Suprapubic skin (tissue), 4 donors: ENCODE measurements at places on chromosomes 3 and 15.

DNA sequence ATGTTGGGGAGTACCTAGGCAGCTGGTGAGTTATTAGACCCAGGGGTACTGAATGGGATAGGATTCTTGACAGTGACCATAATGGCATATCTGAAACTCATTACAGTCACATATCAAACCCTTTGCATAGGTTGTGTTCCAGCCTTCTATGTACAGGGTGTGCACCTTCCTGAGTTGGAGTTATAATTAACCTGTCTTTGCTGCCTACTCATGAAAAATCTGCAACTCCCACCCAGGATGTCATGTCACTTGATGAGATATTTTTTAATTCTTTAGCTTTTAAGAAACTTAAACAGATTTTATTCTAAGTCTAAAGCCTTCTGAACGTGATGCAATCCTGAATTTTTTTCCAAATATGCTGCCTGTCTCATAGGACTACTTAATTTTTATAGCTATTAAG is 21.1 kb upstream of the ADGRG7 start:
- H3K36me3 ChIP-seq, result no peaks in the 10 kb centered on the region
- no peaks in the 10 kb centered on the region for H3K27me3 ChIP-seq
- no peak overlapping the region for H3K27ac ChIP-seq
- DNase-seq, result no peak

DNA sequence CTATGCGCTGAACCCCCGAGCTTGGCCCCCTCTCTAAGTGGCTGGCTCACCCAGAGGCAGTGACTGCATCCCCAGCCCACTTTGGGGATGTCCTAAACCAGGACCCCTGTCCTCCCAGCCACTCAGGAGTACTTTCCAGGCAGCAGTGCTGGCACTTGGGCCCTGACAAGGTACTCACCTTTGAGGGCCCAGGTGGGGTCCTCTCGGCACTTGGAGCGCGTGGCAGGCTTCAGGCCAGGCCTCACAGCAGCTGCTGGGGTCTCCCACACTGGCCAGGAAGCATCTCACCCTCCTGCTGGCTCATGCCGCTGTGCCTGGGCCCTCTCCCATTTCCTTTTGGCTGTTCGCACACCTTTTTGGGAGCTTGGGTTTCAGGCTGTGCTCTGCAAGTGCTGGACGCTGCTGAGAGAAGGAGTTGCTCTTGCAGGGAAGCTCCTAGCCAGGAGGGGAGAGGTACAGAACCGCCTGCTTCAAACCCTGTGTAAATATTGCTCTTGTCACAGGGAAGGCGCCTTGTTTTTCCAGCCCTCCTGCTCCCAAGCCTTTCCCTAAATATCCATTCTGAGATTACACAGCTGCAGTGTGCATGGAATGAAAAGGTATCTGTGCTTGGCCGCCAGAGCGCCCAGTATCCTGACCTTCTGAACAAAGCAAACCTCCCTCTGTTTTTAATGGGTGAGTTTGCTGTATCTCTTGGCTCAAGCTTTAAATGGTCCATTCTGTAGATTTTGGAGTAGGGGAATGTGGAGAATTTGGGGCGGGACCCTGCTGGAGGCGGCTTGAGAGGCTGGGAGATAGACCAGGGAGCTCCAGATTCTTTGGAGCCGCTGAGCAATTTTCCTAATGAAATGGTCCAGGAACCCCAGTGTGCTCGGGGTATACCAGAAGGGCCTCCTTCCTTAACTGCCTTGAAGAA is 45.6 kb downstream of the DNASE1L3 start:
- no peak for DNase-seq
- no peaks in the 10 kb centered on the region for H3K27me3 ChIP-seq
- H3K27ac ChIP-seq, result no peak overlapping the region
- H3K4me1 ChIP-seq, result peaks cover 23% of the 10 kb centered on the region

DNA sequence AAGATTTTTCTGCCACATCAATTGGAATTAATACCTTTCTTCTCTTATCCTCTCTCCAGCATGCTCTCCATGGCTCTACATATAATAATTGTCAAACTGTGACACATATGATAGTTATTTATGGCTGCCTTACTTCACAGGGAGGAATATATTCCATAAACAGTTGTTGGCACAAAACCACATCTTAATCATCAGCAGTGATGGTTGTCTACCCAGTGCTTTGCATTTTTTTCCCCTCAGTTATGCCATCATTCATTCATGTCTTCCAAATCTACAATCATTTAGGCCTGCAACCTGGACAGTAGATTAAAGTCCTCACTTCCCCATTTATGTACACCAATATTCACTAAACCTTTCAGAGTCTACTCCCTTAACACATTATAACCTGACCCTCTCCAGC is 107.7 kb downstream of the THRB start:
- no peak overlapping the region for H3K4me3 ChIP-seq
- no peak for DNase-seq
- H3K27me3 ChIP-seq, result no peaks in the 10 kb centered on the region
- no peaks in the 10 kb centered on the region for H3K36me3 ChIP-seq
- peaks cover 27% of the 10 kb centered on the region for H3K4me1 ChIP-seq

DNA sequence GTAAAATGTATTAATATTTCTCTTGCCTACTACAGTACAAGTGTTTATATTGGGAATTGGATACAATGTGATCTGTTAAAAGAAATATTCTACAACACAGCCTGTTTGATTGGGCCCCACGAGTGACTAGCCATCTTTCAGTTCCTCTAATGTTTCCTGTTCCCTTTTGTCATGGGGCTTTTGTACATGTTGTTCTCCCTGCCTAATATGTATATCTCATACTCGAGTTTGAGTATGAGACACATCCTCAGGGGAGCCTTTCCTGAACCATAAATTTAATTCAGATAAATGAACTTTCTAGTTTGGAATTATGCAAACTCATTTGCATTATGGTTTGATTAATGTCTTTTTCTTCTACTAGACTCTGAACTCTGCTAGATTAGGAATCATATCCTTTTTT is 65.5 kb downstream of the MEF2A start:
- peaks cover 38% of the 10 kb centered on the region for H3K4me1 ChIP-seq
- H3K4me3 ChIP-seq, result no peak overlapping the region
- no peak for DNase-seq
- no peaks in the 10 kb centered on the region for H3K27me3 ChIP-seq

DNA sequence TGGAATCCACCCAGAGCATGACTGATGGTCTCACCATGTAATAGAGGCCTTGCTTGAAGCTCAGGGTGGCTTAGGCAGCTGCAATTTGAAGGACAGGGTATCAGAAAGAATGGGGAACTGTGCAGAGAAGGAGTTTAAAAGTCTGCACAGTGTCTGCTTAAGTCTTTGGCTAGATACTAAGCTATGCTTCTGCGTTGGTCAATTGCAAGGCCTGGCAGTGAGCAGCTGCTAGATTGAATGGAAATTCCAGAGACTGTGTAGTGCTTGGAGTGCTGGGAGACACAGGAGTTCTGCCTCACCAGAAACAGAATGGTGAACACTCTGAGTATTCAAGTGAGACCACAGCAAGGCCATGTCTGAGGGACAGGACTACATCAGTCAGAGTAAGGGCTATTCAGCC is 17.3 kb upstream of the ATP10A start:
- H3K27ac ChIP-seq, result no peak overlapping the region
- no peak for DNase-seq
- no peaks in the 10 kb centered on the region for H3K27me3 ChIP-seq
- peaks cover 4% of the 10 kb centered on the region for H3K4me1 ChIP-seq
- H3K4me3 ChIP-seq, result no peak overlapping the region
